ENCODE measurements at places on chromosomes 2 and 18.
A peak's percentile ranks its signal among the peaks of the same experiment; 100 is the strongest.

DNA sequence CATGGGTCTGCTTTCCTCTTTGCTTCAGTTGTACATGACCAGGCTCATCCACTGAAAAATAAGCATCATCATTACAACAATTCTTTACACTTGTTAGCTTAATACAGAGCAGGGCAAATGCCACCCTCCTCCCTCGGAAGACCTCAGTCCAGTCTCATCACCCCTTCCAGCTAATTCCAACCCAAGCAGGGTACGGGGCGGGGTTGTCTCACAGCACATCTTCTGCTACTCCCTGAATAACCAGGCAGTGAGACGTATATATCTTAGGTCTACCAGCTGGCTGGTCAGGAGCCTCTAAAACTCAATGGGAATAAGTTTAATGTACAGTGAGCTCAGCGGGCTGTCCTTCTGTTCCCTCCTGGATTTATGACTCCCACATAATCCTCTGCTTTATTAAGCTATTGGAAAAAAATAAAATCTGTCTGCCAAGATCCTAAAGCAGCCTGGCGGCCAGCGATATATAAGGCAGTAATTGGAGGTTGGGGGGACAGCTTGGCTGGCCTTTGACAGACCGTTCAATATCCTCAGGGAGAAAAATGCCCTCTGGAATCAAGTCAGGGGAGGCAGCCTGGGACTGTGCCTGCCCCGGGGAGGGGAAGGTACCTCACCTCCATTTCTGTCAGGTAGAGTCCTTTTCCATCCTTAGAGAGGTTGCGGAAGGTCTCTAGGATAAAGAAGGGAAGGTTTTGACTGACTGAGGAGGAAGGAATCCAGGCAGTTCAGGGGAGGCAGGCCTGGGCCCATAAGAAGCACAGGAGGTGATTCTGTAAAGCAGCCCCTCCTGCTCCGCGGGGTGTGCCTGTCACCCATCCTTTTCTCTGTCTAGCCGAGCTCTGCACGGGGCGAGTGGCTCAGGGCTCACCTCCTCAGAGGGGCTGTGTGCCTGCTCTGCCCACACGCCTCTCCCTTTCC is 76.3 kb downstream of the CAPN13 start:
- DNase-seq = no peak

DNA sequence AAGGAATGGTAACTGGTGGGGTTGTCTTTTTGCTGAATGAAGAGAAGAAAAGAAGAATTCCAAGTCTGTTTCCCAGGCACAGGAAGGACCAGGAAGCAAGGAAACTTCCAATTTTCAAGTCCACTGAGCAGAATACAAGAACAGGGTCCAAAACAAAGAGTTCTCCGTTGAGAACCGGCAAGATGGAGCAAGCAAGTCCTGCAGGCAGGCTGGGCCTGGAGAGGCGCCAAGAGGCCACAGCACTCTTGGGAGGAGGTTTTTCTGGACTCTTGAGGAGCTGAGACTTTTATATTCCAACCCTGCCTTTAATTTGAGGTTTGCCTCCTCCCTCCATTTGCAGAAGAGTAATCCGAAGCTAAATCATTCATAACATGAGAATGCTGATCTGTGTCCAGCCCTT is 224.5 kb downstream of the IKZF2 start:
- no peak for DNase-seq

DNA sequence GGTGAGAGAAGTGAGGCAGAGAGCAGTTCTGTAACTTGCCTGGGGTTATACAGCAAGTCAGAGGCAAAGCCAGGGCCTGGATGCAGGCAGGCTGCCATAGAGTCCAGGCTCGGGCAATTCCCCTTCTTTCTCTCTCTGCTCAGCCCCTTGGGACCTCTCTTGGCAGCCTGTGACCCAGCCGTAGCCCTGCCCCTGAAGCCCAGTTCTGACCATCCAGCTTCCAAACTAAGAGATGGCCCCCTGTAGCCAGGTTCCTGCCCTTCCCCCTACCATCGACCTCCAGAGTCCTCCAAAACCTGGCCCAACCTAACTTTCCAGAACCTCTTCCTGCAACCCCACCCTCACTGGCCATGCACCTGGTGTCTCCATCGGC is 201.2 kb downstream of the CTIF start:
- DNase-seq = no peak

- peak; percentile 56 for DNase-seq
Observed at GRCh38 chr18:74081966-74082741, 65.5 kb downstream of the FBXO15 start.
